Fibroblast of skin of scalp (primary cell): ENCODE measurements at places on chromosomes 11 and 22.
A peak's percentile ranks its signal among the peaks of the same experiment; 100 is the strongest.

- no peak for DNase-seq
Measured at GRCh38 chr11:62018981-62019664, 51.7 kb upstream of the FTH1 start.

GRCh38 chr11:134071306-134071705, 2.4 kb downstream of the JAM3 start:
- no peak for DNase-seq

- DNase-seq: peak; percentile 68
Measured at GRCh38 chr11:45180179-45180847, 33.9 kb downstream of the PRDM11 start.

DNA sequence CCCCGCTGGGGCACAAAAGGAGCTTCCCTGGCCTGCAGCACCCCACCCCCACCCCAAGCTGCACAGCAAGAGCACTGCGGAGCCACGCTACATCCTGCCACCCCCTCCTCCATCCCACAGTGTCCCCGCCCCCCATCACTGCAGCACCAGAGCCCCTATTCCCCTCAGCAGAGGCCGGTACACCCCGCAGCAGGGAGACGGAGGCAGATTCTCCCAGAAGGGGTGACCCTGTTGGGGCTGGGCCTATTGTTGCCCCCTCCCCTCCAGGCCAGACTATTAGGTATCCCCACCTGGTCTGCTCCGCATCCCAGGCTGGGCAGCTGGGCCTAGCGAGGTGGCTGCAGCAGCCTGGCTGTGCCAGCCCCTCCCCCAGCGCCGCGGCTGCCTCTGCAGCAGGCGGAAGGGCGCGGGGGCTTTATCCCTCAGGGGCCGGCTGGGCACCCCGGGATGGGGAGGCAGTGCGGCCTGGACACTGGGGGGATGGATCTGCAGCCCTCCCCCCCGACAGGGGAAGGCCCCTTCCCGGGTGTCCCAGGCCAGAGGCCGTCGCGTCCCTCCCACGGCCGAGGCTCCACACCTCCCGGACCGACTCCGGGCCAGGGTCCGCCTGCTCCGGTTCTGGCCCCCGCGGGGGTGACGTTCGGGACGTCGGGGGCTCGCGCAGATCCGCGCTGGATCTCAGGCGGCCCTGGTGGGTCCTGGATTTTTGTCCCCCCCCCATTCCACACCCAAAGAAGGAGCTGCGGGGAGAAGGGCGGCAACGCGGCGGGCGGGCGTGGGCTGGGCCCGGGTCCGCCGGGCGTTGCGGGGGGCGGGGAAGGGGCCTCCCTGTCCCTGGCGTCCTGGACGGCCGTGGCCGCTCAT, 943 bp downstream of the DUSP8 start:
- DNase-seq: peak; percentile 37

DNA sequence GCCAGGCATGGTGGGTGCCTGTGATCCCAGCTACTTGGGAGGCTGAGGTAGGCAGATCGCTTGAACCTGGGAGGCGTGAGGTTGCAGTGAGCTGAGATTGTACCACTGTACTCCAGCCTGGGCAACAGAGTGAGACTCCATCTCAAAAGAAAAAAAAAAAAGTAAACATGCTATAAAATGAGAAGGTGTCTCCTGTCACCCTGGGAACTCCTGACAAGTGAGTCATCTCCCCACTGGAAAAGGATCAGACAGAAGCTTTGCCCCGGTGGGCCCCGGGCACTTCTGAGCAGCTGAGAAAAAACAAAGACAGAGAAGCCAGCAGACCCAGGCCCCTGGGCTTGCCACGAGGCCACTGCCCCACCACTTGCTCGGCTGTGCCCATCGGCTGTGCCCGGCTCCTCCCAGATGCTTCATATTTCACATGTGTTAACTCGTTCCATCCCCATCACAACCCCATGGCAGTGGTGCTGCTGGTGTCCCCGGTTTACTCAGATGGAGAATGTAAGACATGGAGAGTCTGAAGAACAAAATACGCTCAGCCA, 22.3 kb downstream of the TTLL1 start:
- peak; percentile 62 for DNase-seq

DNA sequence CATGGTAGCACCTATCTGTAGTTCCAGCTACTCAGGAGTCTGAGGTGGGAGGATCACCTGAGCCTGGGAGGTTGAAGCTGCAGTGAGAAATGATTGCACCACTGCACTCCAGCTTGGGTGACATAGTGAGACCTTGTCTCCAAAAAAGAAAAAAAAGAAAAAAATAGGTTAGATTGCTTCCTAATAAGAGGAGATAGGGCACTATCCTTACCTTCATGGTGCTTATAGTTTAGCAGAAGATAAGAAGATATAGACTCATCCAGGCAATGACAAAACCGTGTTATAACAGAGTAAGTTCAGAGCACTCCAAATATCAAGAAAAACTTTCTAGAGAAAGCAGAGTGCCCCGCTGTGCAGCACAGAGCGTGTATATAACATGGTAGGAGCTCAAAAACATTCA, 42.1 kb downstream of the RRP8 start:
- DNase-seq: no peak

DNA sequence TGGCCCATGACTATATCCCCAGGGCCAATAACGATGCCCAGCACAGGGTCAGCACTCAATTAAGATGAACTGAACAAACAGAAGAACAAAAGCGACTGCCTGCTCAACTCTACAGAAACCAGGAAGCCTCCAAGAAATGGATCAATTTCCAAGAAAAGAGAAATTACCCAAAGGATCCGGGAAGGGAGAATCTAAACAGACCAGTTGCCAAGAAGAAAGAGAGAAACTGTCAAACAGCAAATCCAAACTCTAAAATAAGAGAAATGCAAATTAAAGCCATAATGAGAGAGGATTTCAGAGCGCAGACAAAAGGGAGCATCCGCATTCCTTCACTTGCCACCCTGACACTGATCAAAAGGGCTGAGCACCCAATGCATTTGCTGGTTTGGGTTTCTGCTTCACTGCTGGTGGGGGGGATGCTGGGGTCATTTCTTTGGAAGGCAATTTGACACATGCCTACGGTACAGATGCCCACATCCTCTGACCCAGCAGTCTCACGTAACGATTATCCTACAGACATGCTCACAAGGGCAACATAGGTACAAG, 37.7 kb upstream of the RFPL3 start:
- DNase-seq: no peak

- peak; percentile 29 for DNase-seq
Measured at GRCh38 chr11:117200813-117201657, 1.9 kb downstream of the TAGLN start.

DNA sequence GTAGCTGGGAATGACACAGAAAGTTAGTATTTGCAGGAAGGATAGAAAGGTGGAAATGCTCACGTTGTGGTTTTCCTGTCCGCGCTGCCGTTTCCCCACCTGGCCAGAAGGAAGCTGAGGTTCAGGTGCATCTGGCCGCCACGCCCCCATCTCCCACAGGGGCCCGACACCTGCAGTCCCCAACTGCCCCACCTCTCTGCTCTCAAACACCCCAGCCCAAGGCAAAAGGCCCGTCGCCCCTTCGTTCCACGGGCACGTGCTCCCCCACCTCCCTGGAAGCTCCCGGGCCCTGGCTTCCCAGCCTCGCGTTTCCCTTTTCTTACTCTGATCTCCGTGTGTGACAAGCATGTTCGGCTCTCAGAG, 985.1 kb downstream of the BRD1 start:
- no peak for DNase-seq

DNA sequence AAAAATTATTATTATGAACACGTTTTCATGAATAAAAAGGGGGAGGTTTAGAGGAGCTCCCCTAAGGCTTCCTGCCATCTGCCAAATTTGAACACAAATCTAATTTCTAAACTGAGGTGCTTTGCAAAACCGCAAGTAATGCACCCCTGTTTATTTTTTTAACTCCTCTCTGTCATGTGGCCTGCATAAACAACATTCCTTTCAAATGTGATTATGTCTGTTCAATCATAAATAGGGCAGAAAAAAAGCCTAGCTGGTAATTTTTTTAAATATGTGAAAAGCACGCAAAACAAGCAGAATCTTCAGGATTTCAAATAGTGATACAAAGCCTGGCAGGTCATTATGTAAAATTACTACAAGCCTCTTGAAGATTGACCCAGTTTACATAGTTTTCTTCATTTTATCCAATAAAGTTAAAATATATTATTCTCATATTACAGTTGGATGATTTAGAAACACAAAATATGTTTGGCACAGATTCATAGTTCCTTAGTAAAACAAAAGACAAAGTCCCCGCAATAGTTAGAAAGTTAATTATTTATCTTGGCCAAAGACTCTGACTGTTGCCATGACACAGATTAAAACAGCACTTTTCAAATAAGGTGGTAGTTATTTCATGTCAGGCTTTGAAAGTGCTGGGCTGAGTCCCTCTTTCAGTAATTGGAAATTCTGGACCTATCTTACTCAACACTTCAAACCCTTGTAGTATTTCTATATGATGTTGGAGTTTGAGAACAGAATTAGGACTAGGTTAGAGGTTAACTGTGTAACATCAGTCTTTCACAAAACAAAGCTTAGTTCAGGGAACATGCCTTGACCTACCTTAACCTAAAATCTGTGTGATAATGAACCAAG, 200.3 kb upstream of the MPPED2 start:
- DNase-seq: peak; percentile 27

- peak; percentile 80 for DNase-seq
Measured at GRCh38 chr11:38460429-38460828, 1862.4 kb upstream of the RAG2 start.

- DNase-seq: peak; percentile 68
Measured at GRCh38 chr11:44621140-44621681, 55.7 kb downstream of the CD82 start.

DNA sequence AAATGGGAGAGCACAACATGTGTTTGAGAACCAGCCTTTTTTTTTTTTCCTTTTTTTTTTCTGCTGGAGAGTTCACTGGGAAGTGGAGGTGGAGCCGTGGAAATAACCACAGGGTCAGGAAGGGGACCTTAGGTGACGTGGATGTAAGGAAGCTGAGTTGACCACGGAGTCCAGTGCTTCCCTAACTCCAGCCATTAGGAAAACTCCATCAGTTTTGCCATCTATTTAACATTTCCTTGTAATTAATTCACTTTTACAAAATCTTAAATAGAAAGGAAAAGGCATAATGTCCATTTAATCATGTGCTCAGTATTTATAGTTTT, 2.0 kb upstream of the CDK2AP2 start:
- no peak for DNase-seq

- no peak for DNase-seq
Measured at GRCh38 chr11:128942272-128942612, 429 bp downstream of the TP53AIP1 start.

DNA sequence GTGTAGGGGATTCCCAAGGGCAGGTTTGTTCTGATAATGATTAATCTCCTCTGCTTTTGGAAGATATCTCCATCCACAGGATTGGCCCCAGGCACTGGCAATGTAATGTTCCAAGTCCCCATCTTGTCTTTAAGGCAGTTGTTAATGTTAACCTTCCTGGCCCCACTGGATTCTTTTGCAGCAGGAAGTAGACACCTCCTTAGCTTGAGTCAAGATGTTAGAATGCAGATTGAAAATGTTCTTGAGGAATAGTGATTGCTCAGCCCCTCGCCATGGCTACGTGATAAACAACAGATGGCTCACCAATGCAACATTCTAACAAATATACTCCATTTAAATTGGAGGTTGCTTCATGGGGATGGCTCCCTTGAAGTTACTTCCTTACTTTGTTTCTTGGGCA, 7.3 kb downstream of the HEPHL1 start:
- DNase-seq: peak; percentile 10

DNA sequence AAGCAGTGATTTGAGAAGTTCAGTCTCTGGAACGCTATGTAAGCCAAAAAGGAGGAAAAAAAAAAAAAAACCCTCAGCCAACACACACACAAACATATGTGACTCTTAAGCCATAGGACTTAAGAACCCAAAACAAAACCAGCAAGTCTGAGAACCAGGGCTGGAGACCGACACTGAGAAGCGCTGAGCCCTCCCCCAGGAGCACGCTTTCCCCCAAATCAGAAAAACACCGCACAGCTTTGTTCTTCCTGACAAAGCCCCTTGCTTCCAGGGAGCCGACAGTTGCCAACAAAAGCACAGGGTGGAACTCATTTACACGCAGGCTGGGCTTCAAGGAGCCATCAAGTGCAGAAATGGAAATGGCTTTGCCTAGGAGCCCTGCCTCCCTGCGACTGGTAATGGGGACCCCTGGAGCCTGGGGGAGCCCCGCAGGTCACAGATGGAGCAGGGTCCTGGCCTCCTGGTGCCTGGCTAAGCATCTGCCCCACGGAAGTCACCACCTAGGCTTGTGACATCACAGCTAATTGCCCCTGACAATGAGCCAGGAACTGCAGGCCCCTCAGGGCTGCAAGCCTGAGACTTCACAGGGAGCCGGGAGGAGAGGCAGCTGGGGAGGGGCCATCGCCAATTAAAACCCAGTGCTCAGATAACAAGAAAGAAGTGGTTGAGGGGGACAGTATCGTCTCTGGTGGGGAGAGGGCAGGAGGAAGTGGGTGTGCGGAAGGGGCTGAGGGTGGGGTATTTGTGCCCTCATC, 66.9 kb downstream of the NFAM1 start:
- peak; percentile 31 for DNase-seq

- no peak for DNase-seq
Measured at GRCh38 chr11:8138526-8138925, 30.3 kb downstream of the RIC3 start.

- DNase-seq: no peak
Measured at GRCh38 chr11:107857550-107858216, 904 bp downstream of the SLC35F2 start.

GRCh38 chr22:45649809-45650208, 21.8 kb upstream of the ATXN10 start:
- no peak for DNase-seq

GRCh38 chr11:93984196-93984567, 37.0 kb upstream of the HEPHL1 start:
- peak; percentile 1 for DNase-seq

DNA sequence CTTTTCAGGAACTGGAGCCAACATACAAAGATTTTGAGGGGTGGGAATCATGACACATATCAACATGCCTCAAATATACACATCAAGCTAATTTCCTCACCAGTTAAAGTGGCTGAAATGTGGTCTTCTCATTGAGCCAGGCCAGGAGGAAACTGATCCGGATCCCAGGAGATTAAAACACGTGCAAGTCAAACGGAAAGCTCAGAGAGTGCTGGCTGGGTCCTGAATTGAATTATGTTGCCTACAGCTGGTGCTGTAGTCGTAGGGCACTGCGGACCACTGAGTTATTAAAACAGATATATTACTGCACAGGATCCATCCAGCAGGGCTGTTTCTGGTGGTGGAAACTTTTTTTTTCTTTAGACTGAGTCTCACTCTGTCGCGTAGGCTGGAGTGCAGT, 14.1 kb upstream of the WNT7B start:
- no peak for DNase-seq

- DNase-seq: no peak
Measured at GRCh38 chr22:29668673-29669072, 51.1 kb upstream of the CABP7 start.
